ENCODE measurements at places on chromosomes 5 and 9. TPM values are rescaled to one million over a fixed set of nuclear protein-coding genes. Genes with fewer than 3 reads are reported as not detected.
A peak's percentile ranks its signal among the peaks of the same experiment; 100 is the strongest.

DNA sequence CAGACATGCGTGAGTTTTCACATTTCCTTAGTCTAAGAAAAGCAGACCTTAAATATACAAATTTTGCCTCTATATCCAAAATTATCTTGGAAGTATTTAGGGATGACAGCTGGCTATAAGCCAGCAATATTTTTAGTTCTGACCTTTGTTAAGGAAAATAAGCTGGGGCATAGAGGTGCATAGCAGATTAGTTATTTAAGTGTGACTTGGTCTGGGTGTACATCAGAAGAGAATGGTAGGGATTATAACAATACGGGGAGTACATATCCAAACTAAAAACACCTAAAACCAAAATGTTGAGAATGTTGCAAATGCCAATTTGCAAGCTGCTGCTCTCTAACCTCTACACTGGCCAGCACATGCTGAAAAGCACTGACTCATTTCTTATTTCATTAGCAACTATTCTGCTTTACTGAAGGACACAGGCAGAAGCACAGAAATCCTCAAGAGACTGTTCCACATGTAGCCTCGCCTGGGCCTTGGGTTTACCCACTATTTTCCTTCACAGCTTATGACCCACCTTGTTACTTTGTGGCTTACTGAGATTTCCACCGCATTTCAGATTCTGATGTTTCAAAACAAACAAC is 22.3 kb downstream of the LEAP2 start:
- H3K4me1 ChIP-seq = no peaks in the 10 kb centered on the region
- no peak overlapping the region for H3K27ac ChIP-seq
- H3K27me3 ChIP-seq = no peaks in the 10 kb centered on the region
- peaks cover 36% of the 10 kb centered on the region for H3K36me3 ChIP-seq
- no peak for DNase-seq

DNA sequence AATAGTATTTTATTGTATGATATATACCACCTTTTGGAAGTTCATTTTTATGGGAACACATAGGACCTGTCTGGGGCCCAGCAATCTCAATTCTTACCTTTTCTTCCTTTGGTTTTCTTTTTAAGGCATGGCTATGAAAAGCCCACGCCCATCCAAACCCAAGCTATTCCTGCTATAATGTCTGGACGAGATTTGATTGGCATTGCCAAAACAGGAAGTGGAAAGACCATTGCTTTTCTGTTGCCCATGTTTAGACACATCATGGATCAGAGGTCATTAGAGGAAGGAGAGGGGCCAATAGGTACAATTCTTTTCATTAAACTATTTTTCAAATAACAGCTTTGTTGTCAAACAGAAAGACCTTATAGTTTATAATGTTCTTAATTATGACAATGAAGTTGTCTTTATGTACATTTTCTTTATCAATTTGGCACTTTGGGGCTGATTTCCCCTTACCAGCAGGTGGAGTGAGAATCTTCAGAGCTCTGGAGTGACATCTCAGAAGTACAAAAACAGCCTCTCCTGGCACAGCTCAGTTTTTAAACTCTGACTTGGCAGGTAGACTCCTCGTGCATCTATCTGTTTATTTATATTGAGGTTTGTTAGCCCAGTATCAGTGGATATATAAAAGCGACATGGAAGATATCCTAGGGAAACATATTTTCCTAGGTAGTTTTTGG is 25.8 kb downstream of the DDX46 start:
- peaks cover 47% of the 10 kb centered on the region for H3K36me3 ChIP-seq
- no peaks in the 10 kb centered on the region for H3K4me1 ChIP-seq
- H3K27ac ChIP-seq = no peak overlapping the region
- DNase-seq = no peak
- no peak overlapping the region for H3K4me3 ChIP-seq
- H3K27me3 ChIP-seq = no peaks in the 10 kb centered on the region

GRCh38 chr5:102922799-102923477 is 167.8 kb downstream of the PAM start:
- no peaks in the 10 kb centered on the region for H3K36me3 ChIP-seq
- no peaks in the 10 kb centered on the region for H3K27me3 ChIP-seq
- no peak overlapping the region for H3K4me3 ChIP-seq

- H3K27ac ChIP-seq = no peak overlapping the region
- H3K27me3 ChIP-seq = no peaks in the 10 kb centered on the region
- H3K4me1 ChIP-seq = no peaks in the 10 kb centered on the region
- no peaks in the 10 kb centered on the region for H3K36me3 ChIP-seq
Measured at GRCh38 chr5:62771341-62771740, 192.7 kb downstream of the LRRC70 start.

DNA sequence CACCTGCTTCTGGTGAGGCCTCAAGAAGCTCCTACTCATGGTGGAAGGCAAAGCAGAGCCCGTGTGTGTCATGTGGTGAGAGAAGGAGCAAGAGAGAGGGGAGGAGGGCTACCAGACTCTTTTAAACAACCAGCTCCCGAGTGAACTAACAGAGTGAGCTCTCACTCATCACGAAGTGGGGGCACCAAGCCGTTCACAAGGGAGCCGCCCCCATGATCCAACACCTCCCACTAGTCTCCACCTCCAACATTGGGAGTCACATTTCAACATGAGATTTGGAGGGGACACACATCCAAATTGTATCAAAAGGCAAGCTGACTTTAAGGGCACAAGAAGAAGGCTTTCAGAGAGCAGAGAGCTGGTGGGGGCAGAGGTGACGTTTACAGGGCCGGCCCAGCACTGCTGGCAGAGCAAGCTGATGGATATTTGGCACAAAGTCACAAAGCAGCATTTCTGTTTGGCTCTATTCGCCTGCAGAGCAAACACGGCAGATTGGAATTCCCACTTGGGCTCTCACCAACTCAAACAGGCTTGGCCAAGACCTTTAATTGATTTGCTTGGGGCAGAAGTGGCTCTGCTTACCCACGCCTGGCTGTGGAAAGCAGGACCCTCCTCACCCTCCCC is 20.0 kb downstream of the PITX1 start:
- peak; percentile 20 for DNase-seq
- H3K36me3 ChIP-seq = no peaks in the 10 kb centered on the region
- no peaks in the 10 kb centered on the region for H3K27me3 ChIP-seq
- H3K4me1 ChIP-seq = no peaks in the 10 kb centered on the region
- no peak overlapping the region for H3K4me3 ChIP-seq

DNA sequence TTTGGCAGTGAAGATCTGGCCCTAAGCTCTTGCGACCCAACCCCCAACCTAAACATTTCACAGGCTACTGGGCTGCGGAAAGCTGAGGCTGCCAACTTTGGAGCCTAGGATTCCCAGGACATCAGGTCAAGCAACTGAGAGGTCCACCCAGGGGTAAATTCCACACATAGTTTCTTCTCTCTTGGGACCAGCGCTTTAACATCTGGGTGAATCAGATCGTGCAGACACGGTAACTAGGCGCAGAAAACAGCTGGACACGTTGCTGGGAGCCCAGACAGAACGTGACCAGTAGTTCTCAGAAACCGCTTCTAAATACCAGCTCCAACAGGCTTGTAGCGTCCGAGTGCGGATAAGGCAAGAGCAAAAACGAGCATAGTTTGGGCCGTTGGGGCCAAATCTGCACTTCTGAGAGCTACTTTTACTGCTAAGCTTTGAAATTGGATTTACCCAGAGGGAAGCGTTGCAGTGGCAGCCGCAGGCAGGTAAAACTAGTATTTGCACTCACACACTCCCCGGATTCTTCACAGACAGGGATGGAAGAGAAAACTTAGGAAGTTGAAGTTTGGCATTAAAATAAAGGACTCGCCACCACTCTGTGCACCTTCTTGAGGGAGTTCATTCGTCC is 11.8 kb downstream of the ITGA1 start:
- H3K36me3 ChIP-seq = peaks cover 4% of the 10 kb centered on the region
- H3K4me1 ChIP-seq = peaks cover 6% of the 10 kb centered on the region
- DNase-seq = peak; percentile 66

DNA sequence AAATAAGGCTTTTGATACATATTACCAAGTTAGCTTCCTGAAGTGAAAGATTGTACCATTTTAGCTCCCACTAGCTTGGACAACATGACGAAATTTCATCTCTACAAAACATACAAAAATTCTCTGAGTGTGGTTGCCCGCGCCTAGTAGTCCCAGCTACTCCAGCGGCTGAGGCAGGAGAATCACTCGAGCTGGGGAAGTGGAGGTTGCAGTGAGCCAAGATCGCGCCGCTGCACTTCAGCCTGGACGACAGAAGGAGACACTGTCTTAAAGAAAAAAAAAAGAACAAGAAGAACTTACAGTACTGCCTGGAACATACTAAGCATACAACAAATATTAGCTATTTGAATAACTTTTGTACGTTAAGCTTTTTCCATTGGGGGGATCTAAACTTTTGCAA is 29.7 kb upstream of the NRG2 start:
- H3K36me3 ChIP-seq = no peaks in the 10 kb centered on the region
- no peak overlapping the region for H3K27ac ChIP-seq
- no peak overlapping the region for H3K4me3 ChIP-seq
- DNase-seq = no peak

DNA sequence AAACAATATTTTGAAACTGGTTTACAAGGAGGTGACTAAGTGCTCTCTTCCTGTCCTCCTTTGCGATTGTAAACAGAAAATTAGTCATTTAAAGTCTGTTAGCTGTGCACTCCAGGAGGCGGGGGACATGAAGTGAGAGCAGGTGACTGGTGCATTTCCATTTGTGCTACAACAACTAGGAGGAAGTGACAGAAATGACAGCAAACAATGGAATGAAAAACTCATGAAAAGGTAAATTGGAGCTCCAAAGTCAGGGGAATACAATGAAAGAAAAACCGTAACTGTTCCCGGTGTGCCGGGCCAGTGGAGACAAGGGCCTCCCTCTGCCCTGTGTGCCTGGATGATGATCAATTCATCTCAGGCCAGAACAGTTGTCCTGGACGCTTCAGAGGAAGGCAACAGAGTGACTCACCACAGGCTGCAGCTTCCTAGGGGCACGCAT is 439.9 kb downstream of the GADD45G start:
- H3K27me3 ChIP-seq = no peaks in the 10 kb centered on the region
- no peaks in the 10 kb centered on the region for H3K36me3 ChIP-seq
- H3K27ac ChIP-seq = no peak overlapping the region
- no peak for DNase-seq
- H3K4me3 ChIP-seq = no peak overlapping the region
- H3K4me1 ChIP-seq = peaks cover 2% of the 10 kb centered on the region

DNA sequence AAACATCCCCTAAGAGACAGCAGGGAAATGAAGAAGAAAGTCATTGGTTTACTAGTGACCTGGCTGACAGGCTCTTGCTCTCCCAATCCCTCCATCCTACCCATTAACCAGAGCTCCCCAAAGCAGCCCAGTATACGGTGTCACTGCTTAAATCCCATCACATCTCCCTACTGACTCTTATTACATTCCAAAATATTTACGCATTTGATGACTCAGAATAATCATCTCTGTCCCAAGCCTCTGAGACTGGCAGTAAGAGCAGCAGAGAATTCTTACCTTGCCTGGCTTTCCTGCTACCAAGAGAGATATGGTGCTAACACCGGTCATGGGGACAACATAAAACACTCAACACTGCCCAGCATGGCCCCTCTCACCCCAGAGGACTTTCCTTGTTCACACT is 20.2 kb upstream of the WHRN start:
- DNase-seq = no peak
- no peaks in the 10 kb centered on the region for H3K27me3 ChIP-seq
- H3K4me3 ChIP-seq = no peak overlapping the region
- no peak overlapping the region for H3K27ac ChIP-seq
- H3K4me1 ChIP-seq = no peaks in the 10 kb centered on the region

- no peaks in the 10 kb centered on the region for H3K36me3 ChIP-seq
- peak; percentile 39 for DNase-seq
- peaks cover 3% of the 10 kb centered on the region for H3K27me3 ChIP-seq
- no peaks in the 10 kb centered on the region for H3K4me1 ChIP-seq
- no peak overlapping the region for H3K27ac ChIP-seq
Measured at GRCh38 chr5:1667648-1668140, 131.9 kb downstream of the MRPL36 start.

- DNase-seq = no peak
- no peaks in the 10 kb centered on the region for H3K27me3 ChIP-seq
- H3K4me1 ChIP-seq = no peaks in the 10 kb centered on the region
- H3K36me3 ChIP-seq = peaks cover 33% of the 10 kb centered on the region
Measured at GRCh38 chr5:36177154-36177553, 25.2 kb downstream of the SKP2 start.

- peaks cover 5% of the 10 kb centered on the region for H3K4me1 ChIP-seq
- no peak for DNase-seq
- H3K4me3 ChIP-seq = no peak overlapping the region
Measured at GRCh38 chr5:144361406-144361805, 190.7 kb downstream of the KCTD16 start.

DNA sequence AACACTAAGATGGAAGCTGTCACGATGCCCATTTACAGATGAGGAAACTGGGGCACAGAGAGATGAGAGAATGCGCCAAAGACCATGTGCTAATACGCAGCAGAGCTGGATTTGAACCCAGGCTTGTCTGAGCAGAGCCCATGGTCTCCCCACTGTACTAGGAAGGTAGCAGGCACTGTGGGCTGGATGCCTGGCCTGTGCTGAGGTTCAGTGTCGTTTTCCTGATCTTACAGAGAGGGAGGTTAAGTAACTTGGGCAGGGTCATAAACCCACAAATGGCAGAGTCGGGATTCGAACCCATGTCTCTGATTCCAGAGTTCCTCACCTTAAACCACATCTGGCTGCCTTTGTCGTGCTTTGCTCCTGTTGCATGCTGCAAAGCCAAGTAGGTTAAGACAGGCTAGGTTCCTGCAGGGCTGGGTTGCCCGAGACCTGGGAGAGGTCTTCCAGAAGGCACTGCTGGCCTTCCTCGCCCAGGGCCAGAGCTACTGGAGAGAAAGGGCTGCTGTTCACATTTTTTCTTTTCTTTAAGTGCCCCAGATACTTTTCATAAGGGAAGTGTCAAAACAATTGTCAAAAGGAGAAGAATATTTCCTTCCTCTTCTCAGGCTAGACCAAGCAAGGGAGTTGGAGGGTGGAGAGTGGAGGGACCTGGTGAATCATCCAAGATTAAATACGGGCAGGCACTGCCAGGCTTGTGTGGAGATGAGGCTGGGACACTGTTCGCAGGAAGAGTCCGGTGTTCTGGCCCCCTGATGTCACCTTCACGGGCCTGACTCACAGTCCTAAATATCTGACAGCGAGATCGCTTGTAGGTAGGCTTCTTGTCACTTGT is 3.2 kb downstream of the NEK6 start:
- H3K27me3 ChIP-seq = no peaks in the 10 kb centered on the region
- H3K27ac ChIP-seq = no peak overlapping the region
- H3K36me3 ChIP-seq = no peaks in the 10 kb centered on the region
- DNase-seq = no peak

Gene GRM6
- total RNA-seq = not detected

Gene ECM2
- total RNA-seq = not detected

Gene PLCXD3
- not detected for total RNA-seq

Gene INSL4
- total RNA-seq = not detected

Gene RMRP
- total RNA-seq = 18,417 TPM

Gene GNA14
- total RNA-seq = 0.37 TPM

Gene MRPL22
- 74.3 TPM for total RNA-seq

Data from H9 (cell line).